Ascending aorta (tissue), 2 donors: ENCODE measurements at places on chromosomes 2 and 18.

- no peak for DNase-seq
Measured at GRCh38 chr2:181312515-181312927, 144.7 kb upstream of the ITGA4 start.

DNA sequence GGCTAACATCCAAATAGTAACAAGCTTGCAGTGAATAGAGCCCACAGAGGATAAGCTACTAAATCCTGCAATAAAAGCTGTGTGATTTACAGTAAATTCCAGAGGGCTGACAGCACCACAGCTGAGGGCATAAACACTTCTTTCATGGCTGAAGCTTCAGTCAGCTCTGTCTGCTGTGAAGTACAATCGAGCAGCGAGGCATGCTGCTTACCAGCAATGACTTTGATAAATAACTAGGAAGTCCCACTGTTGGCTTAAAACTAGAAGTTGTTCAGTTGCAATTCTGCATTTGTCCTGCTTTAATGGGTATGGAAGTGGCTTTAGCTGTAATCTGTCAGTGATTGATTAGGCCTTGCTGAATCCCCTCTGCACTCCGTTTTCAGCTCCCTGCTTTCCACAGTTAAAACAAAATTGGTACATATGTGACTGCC is 65.2 kb upstream of the FIGN start:
- no peak for DNase-seq

GRCh38 chr2:181454686-181455450 is 2.3 kb upstream of the ITGA4 start:
- no peak for DNase-seq

DNA sequence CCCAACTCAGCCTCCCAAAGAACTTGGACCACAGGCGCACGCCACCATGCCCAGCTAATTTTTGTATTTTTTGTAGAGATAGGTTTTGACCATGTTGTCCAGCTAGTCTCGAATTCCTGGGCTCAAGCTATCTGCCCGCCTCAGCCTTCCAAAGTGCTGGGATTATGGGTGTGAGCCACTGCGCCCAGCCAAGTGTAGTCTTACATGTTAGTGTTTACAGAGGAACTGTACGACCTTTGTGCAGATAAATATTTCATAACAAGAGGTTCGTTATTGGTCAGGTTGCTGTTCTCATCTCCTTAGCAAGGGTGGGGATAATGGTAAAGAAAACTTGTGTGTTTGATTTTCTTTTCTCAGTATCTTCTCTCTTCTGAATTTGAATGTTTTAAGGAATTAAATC is 46.5 kb downstream of the RALBP1 start:
- DNase-seq: no peak

DNA sequence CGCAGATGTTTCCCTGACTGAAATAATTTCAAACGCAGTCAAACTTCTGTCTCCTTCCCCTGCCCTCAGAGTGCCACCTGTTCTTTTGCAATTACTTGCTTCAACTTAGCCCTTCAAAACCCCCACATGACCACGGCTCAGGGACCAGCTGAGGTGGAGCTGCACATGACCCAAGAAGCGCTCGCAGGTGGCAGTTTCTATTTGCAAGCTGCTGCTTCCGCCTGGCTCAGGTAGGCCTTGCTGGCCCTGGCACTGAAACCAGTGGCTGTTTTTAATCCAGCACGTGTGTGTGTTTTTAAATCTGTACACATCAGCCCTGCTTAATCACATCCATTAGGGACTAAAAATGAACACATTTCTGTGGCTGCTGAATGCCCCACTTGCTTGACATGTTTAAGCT is 95.3 kb downstream of the CCDC93 start:
- no peak for DNase-seq

DNA sequence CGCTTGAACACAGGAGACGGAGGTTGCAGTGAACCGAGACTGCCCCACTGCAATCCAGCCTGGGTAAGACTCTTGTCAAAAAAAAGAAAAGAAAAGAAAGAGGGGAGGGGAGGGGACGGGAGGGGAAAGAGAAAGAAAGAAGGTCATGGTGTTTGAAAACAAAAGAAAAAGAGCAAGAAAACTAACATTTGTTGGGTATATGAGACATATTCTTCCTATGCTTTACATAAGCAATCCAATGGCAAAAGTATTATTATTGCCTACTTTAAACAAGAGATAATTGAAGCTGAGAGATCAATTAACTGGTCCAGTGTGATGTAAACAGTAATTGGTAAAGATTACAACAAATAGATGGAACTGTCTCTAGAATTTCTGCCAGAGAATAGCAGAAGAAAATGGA is 157.3 kb downstream of the ZRANB3 start:
- no peak for DNase-seq
